Iris pigment epithelial cell (primary cell): ENCODE measurements at places on chromosomes 3 and 15.

GRCh38 chr15:50116477-50116876 is 2.6 kb downstream of the ATP8B4 start:
- peak; percentile 57 for DNase-seq

- DNase-seq, result no peak
These were observed 12.2 kb downstream of the XIRP1 start for GRCh38 chr3:39180183-39180545.

GRCh38 chr15:78301828-78302227 is 2.4 kb upstream of the SKIC8 start:
- DNase-seq, result peak; percentile 26

DNA sequence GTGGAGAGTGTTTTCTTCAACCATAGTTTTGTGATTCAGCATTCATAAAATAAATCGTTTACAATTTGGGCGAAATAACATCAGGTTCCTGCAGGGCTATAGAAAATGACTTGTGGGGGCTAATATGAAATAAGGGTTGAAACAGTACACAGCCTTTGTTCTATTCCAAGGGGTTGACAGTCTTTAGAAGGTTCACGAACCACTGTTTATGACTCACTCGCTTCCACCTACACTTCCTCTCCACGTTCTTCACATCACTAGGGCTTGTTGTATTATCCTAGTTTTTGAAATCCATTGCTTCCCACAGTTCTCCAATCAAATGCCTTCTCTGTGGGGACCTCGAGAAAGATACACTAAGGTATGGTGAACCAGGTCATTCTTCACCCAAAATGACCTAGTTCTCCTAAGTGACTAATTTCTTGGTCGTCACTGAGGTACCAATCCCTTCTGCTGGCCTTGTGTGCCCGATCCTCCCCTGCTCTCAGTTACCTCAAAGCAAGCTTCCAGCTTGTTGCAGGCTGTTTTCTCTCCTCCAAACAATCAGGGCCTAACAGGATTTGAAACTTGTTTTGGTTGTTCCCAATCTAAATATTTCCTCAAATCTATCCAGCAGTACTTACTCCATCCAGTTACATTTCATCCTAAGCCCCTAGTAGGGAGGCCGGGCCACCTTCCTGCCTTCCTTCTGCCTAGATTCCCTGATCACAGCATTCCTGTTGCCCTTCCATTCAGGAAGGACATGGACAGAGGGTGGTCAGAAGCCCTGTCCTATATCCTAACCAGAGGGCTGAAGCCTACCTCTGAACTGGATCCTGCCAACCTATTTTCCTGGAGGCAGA is 23.1 kb upstream of the TBL1XR1 start:
- peak; percentile 34 for DNase-seq

DNA sequence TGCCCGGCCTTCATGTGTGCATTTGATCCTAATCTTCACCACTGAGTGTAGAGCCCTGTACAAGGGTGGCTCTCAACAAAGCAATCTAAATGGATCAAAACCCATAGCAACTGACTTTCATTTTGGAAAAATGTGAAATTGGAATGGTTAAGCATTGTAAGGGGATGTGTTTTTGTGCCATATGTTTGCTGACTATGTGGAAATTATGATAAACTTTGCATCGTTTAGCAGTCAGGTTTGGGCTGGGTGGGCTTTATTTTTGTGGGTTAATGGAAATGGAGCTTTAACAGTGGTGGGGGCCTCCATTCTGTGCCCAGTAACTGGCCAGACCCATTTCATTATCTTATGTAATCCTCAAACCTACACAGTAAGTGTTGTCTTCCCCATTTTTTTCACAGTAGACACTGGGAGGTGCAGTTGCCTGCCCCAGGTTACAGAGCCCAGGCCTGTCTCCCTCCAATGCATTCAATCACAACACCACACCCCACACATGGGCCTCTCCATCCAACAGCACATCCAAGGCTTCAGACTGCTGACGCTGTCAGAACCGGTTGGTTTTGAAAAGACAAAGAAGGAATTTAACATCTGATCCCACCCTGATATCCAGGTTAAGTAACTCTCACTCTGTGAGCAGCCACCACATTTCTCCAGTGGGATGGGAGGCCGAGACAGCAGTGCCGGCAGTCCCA is 136.3 kb upstream of the ABHD17C start:
- DNase-seq, result no peak

- no peak for DNase-seq
These were observed 150.2 kb downstream of the SMAD6 start for GRCh38 chr15:66852064-66852905.

DNA sequence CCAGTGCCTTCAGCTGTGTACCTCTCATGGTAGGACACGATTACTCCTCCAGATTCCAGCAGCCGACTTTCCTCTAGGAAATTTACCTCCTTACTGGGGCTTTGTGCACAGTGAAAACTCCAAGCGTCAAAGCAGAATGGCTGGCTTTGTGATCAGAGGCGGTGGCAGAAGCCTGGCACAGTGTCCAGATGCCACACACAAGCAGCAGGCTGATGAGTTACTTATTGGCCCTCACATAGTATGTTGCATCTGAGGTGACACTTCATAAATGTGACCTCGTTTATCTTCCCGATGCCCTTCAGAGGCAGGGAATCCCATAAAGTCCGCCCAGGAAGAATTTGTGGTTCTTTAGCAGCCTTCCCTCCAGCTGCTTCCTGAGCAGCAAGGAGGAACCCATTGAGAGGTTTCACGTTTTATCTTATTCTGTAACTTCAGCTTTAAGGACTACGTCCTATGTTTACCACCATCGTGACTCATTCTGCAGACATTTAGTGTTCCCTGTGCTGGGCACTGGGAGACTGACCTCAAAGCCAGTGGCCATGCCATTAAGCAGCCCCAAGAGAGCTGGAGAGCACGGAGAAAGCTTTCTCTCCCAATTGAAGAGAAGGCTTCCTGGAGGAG is 107.1 kb upstream of the C15orf61 start:
- peak; percentile 68 for DNase-seq

DNA sequence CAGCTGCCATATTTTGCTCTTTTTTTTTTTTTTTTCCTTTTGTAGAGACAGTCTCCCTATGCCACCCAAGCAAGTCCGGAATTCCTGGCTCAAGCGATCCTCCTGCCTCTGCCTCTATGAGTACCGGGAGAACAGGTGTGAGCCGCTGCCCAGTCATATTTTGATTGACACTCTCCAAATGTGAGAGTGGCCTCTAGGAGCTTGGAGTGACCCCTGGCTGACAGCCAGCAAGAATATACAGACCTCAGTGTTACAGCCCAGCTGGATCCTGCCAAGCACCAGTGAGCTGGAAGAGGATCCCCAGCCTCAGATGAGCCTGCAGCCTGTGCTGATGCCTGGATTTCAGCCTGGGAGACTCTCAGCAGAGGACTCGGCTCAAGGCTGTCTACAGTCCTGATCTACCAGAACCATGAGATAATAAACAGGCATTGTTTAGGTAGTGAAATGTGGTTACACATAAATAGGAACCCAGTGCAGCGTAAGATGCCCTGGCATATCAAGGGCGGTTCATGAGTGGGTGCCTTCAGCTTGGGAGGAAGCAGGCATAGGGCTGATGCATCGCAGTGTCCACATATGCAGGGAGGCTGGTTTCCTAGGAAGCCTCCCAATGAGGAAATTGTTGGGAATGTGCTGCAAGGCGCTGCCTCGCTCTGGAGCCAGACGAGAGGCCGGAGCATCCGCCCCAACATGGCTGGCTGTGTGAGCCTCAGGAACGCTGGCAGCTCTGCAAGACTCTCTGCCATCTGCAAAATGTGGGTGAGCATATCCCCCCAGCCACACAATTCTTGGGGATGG is 38.9 kb upstream of the ATP10A start:
- DNase-seq, result no peak

GRCh38 chr3:128808672-128809071 is 70.7 kb upstream of the ACAD9 start:
- no peak for DNase-seq

DNA sequence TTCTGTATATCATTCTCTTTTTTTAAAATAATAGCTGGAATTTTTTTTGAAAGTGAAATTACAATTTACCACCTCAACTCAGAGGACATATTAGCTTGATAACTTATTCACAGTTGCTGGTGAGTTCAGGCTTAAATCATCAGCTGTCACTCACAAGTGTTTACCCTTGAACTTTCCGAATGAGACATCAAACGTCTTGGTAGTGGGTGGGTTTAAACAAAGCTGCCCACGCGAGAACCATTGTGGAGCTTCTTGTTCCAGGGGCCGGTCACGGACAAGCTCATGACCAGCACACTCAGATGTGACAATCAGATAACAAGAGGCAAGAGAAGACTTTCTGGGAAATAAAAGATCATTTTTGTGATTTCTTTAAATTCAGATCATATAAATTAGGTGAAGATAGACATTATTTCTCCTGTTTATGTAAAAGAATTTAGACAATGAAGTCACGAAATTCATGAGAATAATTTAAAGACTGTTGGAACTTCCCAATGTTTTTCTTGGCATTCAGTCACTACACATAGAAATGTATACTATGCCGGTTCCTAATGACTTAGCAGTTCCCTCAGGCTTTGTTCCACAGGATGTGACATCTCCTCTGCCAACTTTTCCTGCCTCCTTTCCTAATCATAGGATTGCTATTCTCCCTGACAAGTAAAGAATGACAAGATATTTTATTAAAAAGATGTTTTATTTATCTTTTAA is 29.3 kb downstream of the BTD start:
- DNase-seq, result peak; percentile 84

- no peak for DNase-seq
These were observed 100.4 kb upstream of the NDN start for GRCh38 chr15:23787346-23788105.

GRCh38 chr3:87298111-87298718 is 21.8 kb upstream of the POU1F1 start:
- peak; percentile 30 for DNase-seq

DNA sequence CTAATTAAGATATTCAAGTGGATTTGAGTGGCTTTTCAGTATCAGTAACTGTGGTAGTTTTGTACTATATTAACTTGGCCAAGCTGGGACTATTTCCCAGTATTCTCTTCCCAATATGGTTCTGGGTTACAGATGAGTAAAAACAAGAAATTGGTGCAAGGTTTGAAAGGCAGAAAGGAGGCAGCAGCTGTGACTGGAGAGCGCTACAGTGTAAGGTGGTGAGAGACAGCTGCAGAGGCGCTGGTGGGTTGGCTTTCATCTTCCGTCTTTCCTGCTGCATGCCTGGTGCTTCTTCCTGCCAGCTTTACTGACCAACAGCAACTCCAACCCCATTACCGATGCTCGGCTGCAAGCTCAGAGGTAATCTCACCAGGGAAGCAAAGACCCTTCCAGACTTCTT is 9.8 kb downstream of the DPH3 start:
- DNase-seq, result no peak

DNA sequence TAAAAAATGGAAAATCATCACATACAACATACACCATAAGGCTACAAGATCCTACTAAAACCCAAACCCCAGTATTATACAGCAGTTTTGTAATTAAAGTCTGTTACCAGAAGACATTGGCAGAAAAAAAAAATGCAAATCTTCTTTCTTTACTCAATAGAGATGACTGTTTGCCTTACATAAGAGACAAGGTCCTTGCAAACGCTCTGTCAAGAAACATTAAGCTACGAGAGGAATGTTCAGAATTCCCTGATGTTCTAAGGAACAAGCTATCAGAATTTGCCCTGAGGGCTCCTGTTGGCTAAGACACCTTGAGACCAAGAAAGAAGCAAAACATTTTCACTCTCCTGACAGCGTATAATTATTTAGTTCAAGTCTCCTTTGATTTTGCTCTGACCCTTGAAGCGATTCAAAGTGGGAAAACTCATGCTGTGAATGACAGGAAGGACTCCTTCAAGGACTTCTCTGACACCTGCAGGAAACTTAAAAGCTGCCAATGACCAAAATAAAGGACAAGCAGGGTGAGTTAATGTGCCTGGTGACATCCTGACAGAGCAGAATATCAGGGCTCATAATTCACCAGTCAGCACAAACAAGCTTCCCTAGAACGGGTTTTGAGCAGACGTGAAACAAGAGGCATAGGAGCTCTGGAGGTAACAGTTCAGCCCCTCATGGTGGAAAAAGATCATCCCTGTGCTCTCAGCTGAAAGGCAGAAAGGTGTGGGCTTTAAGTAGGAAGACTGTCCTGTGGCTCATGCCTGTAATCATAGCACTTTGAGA is 2.5 kb downstream of the SCAMP2 start:
- peak; percentile 41 for DNase-seq

GRCh38 chr3:178223876-178224275 is 312.4 kb upstream of the KCNMB2 start:
- DNase-seq, result peak; percentile 55

DNA sequence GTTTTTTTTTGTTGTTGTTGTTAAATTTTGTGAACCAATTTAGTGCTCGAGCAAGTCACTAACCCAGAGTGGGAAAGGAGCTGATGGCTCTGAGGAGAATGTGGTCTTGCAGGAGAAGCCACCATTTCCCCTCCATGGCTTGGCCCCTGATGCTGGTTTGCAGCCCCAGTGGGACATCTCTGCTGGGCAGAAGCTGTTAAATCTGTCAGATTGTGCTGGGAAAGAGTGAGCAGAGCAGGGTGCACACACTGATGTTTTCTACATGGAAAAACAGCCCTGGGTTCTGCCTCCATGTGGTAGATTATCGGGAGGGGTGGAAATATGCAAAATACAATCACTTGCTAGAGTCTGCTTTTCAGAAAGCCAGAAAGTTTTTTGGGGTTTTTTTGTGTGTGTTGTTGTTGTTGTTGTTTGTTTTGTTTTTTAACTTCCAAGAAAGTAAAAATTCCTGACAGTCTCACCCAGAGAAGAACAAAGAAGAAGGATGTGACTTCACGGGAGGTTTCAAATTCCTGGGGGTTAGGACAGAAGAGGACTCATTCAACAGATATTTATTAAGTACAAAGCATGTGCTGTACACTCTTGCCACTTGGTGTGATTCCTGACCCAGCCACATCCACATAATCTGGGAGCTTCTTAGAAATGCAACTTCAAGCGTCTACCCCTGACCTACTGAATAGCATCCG is 133.7 kb downstream of the FOXB1 start:
- peak; percentile 55 for DNase-seq

DNA sequence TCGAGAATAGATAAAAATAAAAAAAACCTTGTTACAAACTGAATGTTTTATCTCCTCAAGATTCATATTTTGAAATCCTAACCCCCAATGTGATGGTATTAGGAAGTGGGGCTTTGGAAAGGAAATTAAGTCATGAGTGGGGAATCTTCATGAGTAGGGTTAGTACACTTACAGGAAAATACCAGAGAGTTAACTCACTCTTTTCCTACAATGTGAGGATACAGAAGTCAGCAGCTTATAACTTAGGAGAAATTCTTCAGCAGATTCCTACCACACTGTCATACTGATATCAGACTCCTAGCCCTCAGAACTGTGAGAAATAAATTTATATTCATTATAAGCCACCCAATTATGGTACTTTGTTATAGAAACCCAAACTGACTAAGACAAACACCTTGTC is 453.1 kb downstream of the GBE1 start:
- DNase-seq, result peak; percentile 87
